ENCODE measurements at places on chromosomes 11 and 22. TPM values are rescaled to one million over a fixed set of nuclear protein-coding genes. Genes with fewer than 3 reads are reported as not detected.

DNA sequence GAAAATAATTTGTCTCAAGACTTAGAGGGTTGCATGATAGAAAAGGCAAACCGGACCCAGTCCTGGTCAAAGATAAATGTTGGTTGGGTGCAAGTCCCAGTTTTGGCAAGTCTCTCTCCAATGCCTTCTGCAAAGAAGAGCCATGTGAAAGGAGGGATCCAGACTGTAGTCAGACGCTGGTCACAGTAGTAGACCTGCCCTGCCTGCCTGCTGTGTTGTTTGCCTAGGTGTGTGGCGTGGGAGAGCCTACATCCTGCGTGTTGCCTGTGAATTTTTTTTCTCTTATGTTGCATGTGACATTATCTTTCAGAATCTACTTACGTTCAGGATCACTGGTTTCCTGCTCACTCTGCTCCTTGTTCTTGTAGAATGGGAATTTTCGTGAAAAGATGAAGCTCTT lies 197.6 kb upstream of the CCDC90B start:
- no peaks in the 10 kb centered on the region for H3K27me3 ChIP-seq
- no peaks in the 10 kb centered on the region for H3K4me1 ChIP-seq
- no peaks in the 10 kb centered on the region for H3K36me3 ChIP-seq
- H3K4me3 ChIP-seq = no peak overlapping the region
- DNase-seq = no peak
- H3K27ac ChIP-seq = no peak overlapping the region

ROBO4 gene
- total RNA-seq = 39.8 TPM

DNA sequence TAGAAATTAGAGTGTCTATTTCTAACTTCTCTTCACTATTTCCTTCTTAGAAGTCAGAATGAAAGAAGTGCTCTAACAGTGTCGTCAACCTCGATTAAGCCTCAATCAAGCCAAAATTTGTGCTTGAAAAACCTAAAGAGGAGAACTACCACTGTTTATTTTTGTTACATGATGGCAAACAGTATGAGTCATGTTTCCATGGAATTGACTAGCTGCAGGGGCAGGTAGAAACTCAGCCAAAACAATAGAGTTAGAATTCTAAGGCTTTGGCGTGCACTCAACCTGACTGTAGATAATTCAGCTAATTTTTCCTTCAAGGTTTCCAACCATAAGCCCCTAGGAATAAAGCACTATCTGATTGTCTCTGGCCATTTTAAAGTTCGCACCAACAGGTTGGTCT lies 415.9 kb downstream of the ETS1 start:
- no peak for DNase-seq
- no peak overlapping the region for H3K4me3 ChIP-seq
- H3K27ac ChIP-seq = no peak overlapping the region
- no peaks in the 10 kb centered on the region for H3K4me1 ChIP-seq
- no peaks in the 10 kb centered on the region for H3K36me3 ChIP-seq
- H3K27me3 ChIP-seq = no peaks in the 10 kb centered on the region

DNA sequence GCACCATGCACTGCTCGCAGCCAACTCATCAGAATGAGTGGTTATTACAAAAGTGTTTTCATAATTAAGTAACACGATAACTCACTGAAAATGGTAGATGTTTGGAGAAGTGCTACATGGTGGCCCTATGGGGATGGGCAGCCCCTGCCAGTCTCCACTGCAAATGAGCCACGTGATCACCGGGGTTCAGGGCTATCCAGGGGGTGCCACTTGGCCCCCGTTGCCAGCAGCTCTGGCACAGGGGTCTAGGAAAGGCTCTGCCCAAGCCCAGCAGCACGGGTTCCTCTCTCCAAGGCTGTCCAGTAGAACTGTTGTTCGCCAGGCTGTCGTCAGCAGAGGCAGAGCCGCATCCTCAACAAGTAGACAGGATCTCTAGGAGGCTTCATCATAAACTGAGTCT lies 382.1 kb upstream of the B3GAT1 start:
- H3K36me3 ChIP-seq = no peaks in the 10 kb centered on the region
- no peaks in the 10 kb centered on the region for H3K4me1 ChIP-seq
- no peak overlapping the region for H3K27ac ChIP-seq
- no peaks in the 10 kb centered on the region for H3K27me3 ChIP-seq

- no peaks in the 10 kb centered on the region for H3K4me1 ChIP-seq
- H3K27ac ChIP-seq = no peak overlapping the region
- no peak overlapping the region for H3K4me3 ChIP-seq
- no peaks in the 10 kb centered on the region for H3K27me3 ChIP-seq
- no peaks in the 10 kb centered on the region for H3K36me3 ChIP-seq
Observed at GRCh38 chr11:81246941-81247340, 1486.7 kb downstream of the FAM181B start.

DNA sequence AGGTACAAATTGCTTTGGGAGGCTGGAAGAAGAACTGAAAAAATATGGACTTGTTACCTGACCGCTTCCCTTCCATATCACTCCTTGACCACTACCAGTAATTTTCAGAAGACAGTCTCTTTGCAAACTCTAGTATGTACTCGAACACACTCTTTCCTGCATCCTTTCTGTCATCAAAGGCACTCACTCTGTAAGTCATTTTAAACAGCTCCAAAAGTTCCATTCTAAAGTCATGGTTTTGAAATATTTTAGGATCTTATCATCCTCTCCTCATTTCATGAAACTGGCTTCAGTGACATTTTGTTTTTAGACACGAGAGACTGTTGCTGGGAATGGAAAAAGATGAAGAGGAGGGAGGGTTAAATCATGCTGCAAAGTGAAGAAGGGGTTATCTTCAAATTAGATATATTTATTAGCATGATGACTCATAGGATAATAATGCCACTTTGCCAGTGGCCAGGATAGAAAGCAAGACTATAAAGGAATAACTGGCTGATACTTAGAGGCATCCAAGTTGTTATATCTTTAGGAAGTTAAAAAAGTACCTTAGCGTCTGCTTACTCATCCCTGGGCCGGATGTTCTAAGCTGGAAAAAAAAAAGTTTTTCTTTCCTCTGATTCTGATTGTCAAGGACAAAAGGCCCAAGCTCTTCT lies 549.3 kb downstream of the METTL15 start:
- H3K27ac ChIP-seq = no peak overlapping the region
- no peaks in the 10 kb centered on the region for H3K4me1 ChIP-seq
- no peak overlapping the region for H3K4me3 ChIP-seq
- no peak for DNase-seq

PRRG4 gene
- 21.1 TPM for total RNA-seq

DNA sequence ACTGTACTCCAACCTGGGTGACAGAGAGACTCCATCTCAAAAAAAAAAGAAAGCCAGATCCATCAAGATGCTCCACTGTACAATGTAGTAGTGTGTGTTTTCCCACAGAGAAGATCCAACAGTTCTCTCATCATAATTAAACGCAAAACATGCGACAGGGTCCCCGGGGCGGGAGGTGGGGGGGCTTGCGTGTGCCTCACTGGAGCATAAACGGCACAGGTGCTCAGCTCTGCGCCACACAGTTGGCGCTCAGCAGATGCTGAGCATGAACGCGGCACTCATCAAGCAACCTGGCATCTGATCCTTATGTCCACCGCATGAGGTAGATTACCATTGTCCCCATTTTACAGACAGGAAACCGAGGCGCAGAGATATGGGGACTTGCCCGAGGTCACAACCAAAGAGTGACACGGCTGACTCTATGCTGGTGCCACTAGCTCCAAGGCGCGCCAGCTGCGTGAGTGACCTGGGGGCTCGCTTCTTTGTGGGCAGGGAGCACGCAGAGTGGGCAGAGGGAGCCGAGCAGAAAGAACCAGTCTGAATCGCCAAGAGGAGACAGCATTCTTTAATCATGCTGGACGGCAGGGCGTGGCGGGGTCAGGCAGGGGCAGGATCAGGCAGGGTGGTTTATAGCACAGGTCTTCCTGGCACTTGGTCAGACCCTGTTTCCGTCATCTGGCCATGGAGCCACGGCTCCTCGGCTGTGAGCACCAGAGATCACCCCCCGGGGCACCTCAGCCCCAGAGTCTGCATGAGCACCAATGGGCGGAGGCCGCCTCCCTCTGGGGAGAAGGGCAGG lies 8.2 kb downstream of the C1QTNF6 start:
- peaks cover 49% of the 10 kb centered on the region for H3K4me1 ChIP-seq
- peak overlapping the region; percentile 62 for H3K27ac ChIP-seq
- DNase-seq = no peak
- no peaks in the 10 kb centered on the region for H3K36me3 ChIP-seq
- no peaks in the 10 kb centered on the region for H3K27me3 ChIP-seq

DNA sequence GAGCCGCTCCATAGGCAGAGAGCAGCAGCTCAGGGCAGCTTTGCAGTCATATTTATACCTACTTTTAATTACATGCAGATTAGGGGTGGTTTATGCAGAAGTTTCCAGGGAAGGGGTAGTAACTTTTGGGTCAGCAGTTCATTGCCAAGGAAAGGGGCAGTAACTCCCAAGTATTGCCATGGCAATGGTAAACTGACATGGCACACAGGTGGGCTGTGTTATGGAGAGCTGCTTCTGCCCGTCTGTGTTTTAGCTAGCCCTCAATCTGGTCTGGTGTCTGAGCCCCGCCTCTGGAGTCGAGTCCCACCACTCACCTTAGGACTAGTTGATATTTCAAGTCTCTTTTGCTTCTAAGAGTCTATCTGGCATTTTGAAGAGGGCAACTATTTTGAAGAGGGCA lies 12.2 kb upstream of the ZBTB16 start:
- no peaks in the 10 kb centered on the region for H3K36me3 ChIP-seq
- DNase-seq = no peak
- H3K4me1 ChIP-seq = peaks cover 11% of the 10 kb centered on the region

KCNQ1OT1 gene
- 3.4 TPM for total RNA-seq

GRCh38 chr11:95108671-95109551 lies 19.3 kb downstream of the ENDOD1 start:
- H3K4me3 ChIP-seq = no peak overlapping the region
- DNase-seq = no peak
- no peaks in the 10 kb centered on the region for H3K27me3 ChIP-seq

DNA sequence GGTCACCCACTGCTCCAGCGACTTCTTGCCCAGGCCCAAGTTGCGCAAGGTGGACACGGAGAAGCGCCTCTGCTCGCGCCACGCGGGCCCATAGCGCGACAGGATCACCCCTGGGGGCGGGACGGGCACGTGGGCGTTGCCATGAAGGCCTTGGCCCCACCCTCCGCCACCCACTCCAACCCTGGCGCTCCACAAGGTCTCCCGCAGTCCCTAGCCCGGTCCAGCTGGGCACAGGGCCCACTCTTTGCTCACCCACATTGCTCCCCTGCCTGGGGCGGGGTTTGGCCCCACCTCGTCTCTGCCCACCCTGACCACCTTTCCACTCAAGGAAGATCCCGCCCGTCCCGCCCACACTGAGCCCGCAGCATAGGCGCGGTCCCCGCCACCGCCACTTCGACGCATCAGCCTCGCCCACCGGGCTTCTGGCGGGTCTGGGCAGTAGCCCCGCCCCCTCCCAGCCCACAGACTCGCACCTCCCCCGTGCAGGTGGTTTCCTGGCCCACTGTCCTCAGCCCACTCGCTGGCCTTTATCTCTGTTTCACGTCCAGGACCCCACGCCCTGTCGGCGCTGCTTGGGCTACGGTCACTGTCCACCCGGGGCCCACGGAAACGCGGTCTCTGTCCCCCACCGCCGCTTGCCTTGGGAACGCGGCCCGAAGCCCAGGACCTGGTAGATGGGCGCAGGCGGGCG lies 12.3 kb upstream of the CYP2D6 start:
- no peaks in the 10 kb centered on the region for H3K36me3 ChIP-seq
- no peak overlapping the region for H3K27ac ChIP-seq
- no peaks in the 10 kb centered on the region for H3K27me3 ChIP-seq
- no peak for DNase-seq
- H3K4me1 ChIP-seq = no peaks in the 10 kb centered on the region

DNA sequence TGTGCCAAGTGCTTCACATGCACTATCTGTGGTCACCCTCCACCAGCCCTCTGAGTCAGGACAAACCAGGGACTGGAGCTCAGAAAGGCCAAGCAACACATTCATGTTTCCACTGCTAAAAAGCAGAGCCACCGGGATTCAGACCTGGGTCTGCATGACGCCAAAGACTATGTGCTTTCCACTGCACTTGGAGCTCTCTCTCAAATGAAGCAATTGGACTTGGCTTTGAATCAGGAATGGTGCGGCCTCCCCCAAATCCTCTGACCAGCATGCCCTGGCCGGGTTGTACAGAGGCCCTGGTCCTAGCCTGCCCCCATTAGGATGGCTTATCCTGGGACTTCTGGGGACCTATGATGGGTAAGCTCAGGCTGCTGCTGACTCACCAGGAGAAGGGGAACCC lies 80.7 kb downstream of the PKNOX2 start:
- H3K27me3 ChIP-seq = no peaks in the 10 kb centered on the region
- no peaks in the 10 kb centered on the region for H3K4me1 ChIP-seq

DNA sequence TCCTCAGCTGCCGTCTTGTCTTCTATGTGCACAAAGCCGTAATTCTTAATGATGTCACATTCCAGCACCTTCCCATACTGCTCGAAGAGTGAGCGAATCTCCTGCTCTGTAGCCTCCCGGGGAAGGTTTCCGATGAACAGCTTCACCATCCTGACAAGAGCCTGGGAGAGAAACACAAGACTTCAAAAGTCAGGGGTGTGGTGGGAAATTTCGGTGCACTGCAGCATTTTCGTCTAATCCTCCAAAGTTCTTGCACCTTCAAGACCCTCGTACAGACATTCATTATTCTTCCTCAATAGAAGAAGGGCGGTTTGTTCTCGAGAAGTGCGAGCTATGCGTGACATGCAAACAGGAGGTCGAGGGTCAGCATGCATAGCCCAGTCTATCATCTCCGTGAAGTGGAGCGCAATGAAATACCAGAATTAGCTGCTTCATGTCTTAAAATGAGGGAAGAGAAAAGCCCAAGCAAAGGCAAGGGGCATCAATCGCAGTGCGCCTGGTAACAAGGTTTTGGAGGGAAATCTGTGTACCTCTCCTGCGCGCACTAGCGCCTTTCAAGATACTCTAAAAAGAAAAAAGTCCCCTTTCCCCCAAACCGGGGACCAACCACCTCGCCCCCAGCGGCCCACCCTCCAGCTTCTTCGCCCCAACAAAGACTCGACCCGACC lies 622 bp downstream of the RBM4B start:
- no peak for DNase-seq
- peaks cover 36% of the 10 kb centered on the region for H3K4me1 ChIP-seq
- peak overlapping the region; percentile 93 for H3K27ac ChIP-seq

- H3K36me3 ChIP-seq = no peaks in the 10 kb centered on the region
- H3K4me1 ChIP-seq = peaks cover 28% of the 10 kb centered on the region
- no peak for DNase-seq
- H3K27ac ChIP-seq = no peak overlapping the region
- no peak overlapping the region for H3K4me3 ChIP-seq
Observed at GRCh38 chr11:30321321-30321720, 1.6 kb upstream of the ARL14EP start.

- DNase-seq = no peak
- H3K27me3 ChIP-seq = no peaks in the 10 kb centered on the region
- H3K4me1 ChIP-seq = no peaks in the 10 kb centered on the region
- H3K27ac ChIP-seq = no peak overlapping the region
Observed at GRCh38 chr11:33520112-33520511, 180.5 kb downstream of the C11orf91 start.

DNA sequence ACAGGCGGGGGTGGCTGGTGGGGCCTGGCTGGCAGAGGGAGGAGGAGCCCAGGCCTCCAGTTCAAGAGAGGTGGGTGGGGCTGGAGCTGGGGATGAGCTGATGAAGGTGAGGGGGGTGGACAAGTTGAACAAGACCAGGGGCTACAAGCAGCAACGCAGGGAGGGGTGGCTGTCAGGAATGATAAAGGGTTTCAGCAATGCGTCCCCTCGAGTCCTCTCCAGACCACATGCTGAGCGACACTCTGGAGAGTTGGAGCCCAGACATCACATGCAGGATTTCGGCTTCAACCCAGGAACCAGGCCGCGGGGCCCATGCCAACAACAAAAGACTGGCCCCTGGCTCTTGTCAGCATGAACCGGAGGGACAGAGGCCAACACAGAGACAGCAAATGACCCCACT lies 480.3 kb downstream of the BRD1 start:
- no peak overlapping the region for H3K4me3 ChIP-seq
- no peak for DNase-seq
- no peaks in the 10 kb centered on the region for H3K27me3 ChIP-seq
- no peak overlapping the region for H3K27ac ChIP-seq
- H3K36me3 ChIP-seq = no peaks in the 10 kb centered on the region

OR10G4 gene
- not detected for total RNA-seq

Measured in vagina (tissue), 2 donors.